ENCODE measurements at places on chromosomes 2 and 18.

DNA sequence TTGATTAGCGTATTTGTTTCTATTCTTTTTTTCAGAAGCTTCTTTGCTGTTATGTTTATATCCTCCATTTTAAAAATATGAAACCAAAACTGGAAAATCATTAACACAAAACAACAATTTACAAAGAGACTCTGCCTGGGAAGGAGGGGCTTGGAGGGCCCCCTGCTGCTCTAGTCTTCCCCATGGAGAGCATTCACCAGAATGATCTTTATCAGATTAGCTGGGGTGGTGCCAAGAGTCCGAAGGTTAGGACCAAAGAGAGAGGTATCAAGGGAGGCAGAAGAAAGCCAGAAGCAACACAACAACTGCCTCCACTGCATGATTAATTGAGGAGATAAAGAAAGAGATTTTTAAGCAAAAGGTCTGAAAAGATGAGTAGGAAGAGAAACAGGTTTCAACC lies 218.6 kb downstream of the IRS1 start:
- no peak for DNase-seq

GRCh38 chr2:121037480-121037879 lies 247.5 kb downstream of the TFCP2L1 start:
- no peak for DNase-seq

GRCh38 chr2:149612122-149612521 lies 24.5 kb upstream of the MMADHC start:
- no peak for DNase-seq

GRCh38 chr18:61236356-61237057 lies 96.7 kb upstream of the CDH20 start:
- no peak for DNase-seq

GRCh38 chr2:160932960-160933359 lies 227.3 kb upstream of the TANK start:
- DNase-seq: no peak
